CD4-positive, alpha-beta T cell treated with Interleukin-15 for 1 hour (primary cell): ENCODE measurements at places on chromosomes 6 and 20.

- DNase-seq = no peak
Observed at GRCh38 chr6:157534977-157535339, 154.0 kb downstream of the ZDHHC14 start.

DNA sequence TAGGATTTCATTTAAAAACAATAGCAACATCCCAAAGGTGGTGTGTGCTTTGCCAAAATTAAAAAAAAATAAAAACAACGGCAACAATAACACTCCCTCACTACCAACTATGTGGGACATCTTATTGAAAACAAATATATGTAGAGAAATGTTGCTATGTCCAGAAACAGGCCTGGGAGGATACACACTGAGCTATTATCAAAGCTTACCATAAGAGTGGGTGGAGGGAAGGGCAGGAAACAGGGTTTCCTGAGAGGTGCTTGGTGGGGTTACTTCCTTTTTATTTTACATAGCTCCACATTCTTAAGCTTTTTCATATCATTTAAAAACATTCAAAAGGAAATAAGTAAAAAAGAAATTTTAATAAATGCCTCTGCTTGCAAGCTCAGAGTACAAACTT is 150.0 kb upstream of the RIPOR2 start:
- no peak for DNase-seq

- DNase-seq = no peak
Observed at GRCh38 chr6:42722497-42722896, at the start of gene PRPH2. TSS of gene PRPH2 (minus strand) at chr6:42722597. CDS start at chr6:42722334, 263 bp downstream.

DNA sequence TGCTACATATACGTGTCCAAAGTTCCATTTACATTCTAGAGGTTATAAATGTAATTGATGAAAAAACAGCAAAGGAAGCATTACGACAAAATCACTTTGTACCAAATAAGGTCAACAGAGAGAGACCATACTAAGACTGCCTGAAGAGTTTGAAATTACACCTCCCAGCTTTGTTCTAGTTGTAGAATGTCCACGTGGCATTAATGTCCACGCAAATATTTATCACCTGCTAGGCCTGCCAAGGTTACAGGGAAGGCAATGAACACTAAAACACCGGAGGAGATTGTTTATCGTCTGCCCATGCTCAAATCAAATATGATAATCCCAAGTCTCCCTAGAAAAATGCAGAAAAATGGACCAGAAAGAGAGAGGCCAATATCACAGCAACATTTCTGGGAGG is 6.2 kb downstream of the RALGAPA2 start:
- no peak for DNase-seq

GRCh38 chr6:121764493-121764892 is 329.0 kb downstream of the GJA1 start:
- DNase-seq = no peak

GRCh38 chr20:17935761-17936160 is 32.8 kb downstream of the SNX5 start:
- DNase-seq = no peak

DNA sequence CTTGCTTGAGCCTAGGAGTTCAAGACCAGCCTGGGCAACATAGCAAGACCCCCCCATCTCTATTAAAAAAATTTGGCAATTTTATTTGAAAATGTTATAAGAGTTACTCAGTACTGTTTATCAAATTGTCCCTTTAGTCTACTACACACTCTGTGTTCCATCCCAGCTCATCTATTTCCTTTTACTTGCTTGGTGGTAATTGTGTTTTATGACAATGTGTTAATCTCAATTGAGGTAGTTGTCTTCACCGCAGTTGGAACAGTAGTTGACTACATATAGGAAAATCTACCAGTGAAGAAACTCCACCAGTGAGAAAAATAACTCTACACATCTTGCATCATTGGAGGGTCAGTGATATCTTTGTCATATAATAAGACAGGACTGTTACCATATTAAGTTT is 8.0 kb downstream of the NCOA3 start:
- DNase-seq = no peak

- DNase-seq = no peak
Observed at GRCh38 chr6:44100088-44100550, 27.1 kb downstream of the MRPL14 start.
